ENCODE measurements at places on chromosomes 11 and 22.

DNA sequence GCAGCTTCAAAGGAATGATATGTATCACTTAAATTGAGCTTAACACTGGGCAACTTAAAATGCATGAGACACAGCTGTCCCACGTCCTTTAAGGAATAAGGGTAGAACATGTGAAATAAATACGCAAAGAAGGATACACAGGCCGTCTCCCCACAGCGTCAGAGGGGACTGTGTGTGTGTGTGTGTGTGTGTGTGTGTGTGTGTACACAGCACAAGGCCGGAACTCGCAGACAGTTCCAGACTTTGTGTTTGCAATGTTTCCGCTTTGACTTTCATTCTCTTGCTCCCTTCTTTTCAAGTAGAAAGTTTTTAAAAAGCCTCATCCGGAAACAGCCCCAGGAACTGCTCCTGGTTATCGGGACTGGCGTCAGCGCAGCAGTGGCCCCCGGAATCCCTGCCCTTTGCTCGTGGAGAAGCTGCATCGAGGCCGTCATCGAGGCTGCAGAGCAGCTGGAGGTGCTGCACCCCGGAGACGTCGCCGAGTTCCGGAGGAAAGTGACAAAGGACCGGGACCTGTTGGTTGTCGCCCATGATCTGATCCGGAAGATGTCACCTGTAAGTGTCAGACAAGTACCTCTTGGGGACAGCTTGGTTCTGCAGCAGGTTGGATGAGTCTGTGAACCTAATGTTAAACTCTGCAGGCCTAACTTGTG lies 13.3 kb downstream of the FAM118A start:
- DNase-seq: no peak

- no peak for DNase-seq
These were observed 28.3 kb upstream of the TP53I11 start for GRCh38 chr11:44978961-44979331.

- no peak for DNase-seq
These were observed 816 bp upstream of the PHRF1 start for GRCh38 chr11:575313-575995.

- no peak for DNase-seq
These were observed 178.2 kb downstream of the LRRC4C start for GRCh38 chr11:41281131-41281742.
